ENCODE measurements at places on chromosomes 5 and 9. TPM values are rescaled to one million over a fixed set of nuclear protein-coding genes. Genes with fewer than 3 reads are reported as not detected.

Gene OGN
- 5.3 TPM for polyA plus RNA-seq

Gene FGF1
- polyA plus RNA-seq = 0.92 TPM

Gene HSPB3
- not detected for polyA plus RNA-seq

Gene BRD8
- 20.4 TPM for polyA plus RNA-seq

Gene C9orf43
- polyA plus RNA-seq = 0.19 TPM

Gene PDCD1LG2
- 0.25 TPM for polyA plus RNA-seq

Gene ADGRD2
- polyA plus RNA-seq = not detected

Gene FCHO2
- polyA plus RNA-seq = 6.9 TPM

Gene IPO11
- polyA plus RNA-seq = 8.1 TPM

GRCh38 chr9:114349713-114350480 is 20.2 kb downstream of the ORM2 start:
- DNase-seq = no peak

DNA sequence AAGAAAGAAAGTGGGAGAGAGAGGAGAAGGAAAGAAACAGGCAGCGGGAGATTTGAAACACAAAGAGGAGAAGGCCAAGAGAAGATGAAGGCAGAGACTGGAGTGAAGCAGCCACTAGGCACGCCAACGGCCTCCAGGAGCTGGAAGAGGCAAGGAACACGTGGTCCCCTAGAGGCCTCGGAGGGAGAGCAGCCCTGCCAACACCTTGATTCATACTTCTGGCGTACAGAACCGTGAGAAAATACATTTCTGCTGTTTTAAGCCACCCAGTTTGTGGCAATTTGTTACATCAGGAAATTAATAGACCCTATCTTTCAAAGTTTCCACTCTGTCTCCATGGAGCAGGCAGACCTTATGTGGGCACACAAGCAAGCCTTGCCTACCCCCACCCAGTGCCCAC is 133.4 kb downstream of the ACTL7B start:
- no peak for DNase-seq

DNA sequence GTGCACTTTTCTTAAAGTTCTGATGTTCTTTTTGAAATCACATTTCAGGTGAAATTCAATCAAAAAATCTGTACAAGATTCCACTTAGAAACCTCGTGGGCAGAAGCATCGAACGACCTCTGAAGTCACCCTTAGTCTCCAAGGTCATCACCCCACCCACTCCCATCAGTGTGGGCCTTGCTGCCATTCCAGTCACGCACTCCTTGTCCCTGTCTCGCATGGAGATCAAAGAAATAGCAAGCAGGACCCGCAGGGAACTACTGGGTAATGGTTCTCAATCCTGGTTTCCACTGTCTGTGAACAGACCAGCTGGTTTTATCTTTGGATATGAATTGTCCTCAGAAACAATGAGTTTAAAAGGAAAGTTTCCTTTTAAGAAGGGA is 8.1 kb upstream of the SLC2A8 start:
- DNase-seq = no peak

DNA sequence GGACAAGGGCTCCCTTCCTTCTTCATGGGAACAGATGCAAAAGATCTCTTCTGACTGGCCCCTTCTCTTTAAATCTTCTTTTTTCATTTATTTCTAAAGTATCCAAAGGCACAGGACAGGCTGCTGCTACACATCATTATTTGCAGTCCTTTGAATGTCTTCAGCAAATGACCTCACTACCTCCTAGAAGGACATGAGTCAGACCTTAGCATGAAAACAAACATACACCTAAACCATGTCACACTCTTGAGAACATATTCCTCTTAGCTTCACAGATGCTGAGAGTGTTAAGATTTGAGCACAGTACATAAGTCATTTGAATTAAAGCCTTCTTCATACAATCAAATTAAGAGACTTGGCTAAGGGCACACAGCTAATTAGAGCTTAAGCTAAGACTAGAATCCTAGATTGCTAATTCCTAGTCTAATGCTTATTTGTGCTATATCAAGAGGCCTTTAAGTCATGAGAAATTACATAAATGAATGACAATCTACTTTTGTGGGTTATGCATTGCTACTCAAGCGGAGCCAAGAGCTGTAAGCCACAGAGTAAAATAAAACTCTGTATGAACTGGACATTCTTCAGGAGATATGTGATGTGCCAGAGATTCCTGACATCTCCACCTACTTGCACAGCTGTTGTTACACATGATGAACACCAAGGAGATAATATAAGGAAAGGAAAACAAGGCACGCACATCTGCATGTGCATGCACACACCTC is 109.1 kb upstream of the PTGER4 start:
- DNase-seq = no peak

DNA sequence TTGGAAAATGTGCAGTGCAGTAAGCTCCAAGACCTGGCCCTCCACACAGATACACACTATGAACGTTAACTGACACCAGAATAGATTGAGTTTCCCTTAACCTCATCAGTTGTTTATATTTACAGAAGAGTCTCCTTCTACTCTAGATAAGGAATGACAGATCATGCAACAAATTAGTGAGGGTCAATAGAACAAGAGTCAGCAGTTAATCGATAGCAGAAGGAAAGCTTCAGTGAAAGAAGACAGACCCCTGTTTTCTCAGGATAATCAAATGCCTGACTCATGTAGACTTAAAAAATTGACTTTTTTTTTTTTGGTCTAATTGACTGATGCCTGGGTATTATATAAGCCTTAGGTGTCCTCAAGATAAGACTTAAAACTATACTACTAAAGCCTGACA is 179.9 kb downstream of the DTWD2 start:
- DNase-seq = no peak

DNA sequence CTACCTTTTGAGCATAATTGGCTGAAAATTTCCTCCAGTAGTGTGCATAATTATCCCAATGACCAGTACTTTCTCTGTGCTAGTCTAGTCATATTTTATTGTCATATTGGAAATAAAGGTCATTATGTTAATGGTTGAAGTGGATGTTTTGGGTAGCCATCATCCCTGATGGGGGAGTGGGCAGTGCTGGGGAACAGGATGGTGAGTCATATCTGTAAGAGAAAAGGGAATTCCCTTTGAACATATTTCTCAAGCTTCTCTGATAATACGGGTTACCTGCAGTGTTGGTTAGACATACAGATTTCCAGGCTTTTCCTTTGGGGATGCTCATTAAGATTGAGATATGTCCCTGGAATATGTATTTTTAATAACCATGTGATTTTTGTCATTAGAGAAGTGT is 33.3 kb upstream of the SPATA31D4 start:
- DNase-seq = no peak

DNA sequence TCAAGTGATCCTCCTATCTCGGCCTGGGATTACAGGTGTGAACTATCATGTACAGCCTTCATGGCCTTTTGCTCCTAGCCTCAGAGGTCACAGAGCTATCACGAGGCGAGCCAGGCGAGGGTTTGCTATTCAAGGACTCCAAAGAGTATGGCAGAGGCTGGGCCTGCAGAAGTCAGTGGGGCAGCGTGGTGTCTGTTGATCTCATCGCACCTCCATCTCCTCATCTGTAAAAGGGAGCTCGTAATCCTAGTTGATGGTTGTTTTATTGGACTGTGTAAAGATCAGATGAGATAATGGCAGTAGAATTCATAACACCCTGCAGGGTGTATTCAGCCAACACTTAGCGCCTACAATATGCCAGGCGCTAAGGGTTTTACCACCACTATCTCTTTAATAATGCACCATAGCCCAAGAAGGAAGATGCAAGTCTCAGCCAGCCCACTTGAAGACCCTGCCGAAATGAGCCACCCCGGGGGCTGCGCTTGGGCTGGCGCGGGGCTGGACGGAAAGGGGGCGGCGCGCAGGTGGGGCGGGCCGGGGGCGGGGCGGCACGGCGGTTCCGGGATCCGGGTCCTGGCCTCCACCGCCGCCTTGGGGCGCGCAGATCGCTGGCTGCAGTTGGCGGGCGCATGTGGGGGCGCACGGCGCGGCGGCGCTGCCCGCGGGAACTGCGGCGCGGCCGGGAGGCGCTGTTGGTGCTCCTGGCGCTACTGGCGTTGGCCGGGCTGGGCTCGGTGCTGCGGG is at the start of gene GALNT12:
Gene GALNT12, plus strand, starts transcription at position 601 of the 744 bp plus-strand sequence. Its CDS starts 29 bp downstream, at position 630.
- DNase-seq = peak; percentile 47

- no peak for DNase-seq
Measured at GRCh38 chr5:11997942-11998341, 93.7 kb upstream of the CTNND2 start.

DNA sequence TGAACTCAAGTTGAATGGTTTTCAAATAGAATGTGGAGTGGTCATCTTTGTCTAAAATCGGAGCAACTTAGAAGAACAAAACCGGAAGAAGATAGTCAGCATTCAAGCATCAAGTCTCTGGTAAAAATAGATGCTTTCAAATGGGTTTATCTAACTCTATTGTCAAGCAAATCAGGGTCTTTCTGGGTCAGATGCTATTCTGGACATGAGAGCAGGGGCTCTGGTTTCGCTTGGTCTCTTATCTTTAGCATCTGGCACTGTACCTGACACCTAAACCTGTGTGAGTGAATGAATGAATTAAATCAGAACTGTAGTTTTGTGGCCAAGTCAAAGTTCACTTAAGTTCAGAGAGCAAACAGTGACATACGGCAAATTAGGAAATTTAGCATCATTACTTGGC is 173.5 kb downstream of the SLIT3 start:
- no peak for DNase-seq

- peak; percentile 25 for DNase-seq
Measured at GRCh38 chr5:93304456-93305250, 276.4 kb downstream of the NR2F1-AS1 start.

DNA sequence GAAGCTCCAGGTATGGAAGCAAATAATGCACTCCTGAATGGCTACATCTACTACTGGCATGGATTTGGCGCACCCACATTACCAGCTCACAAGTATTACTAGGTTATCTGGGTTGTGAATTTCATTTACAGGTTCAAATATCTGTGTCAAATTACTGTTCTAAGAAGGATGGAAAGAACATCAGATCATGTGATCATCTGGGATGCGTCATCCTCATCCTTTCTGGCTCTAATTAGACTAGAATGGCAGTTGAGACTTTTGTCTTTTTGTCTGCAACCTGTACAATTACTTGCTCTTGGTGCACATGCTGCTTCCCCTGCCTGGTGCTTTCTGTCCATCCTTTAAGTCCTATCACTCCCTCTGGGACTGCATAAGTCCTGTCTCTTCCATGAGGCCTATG is 64.1 kb downstream of the PJA2 start:
- no peak for DNase-seq

DNA sequence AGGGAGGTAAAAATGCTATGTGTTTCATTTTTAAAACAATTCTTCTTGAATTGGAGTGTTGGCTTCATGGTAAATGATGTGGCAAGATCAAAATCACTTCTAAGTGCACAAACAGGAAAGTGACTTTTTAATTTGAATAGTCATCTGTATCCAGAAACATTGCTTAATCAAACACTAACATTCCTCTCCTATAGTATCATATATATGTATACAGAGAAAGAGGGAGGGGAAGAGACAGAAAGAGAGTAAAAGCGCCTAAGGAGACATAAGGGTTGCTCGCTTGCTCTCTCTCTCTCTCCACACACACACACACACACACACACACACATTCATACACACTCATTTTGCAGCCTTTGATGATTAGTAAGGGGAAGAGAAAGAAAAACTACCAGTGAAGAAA is 95.4 kb upstream of the PRDM9 start:
- DNase-seq = no peak

DNA sequence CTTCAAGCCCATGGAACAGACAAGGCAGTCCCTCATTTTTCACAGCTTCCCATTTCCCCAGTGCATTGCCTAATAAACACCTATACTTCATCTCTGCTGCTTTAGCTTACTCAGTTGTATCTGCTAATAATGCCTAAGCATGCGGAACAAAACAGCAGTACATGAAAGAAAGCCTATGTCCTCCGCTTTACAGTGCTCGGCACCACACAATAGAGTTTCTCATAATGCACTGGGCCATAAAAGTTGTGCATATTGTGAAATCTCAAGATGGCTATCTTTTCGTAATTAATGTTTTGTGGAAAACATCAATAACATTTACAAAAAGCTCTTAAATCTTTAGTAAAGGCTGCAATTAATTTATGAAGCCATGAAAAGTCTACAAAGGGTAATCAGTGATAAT is 69.3 kb downstream of the DENND1A start:
- DNase-seq = no peak

DNA sequence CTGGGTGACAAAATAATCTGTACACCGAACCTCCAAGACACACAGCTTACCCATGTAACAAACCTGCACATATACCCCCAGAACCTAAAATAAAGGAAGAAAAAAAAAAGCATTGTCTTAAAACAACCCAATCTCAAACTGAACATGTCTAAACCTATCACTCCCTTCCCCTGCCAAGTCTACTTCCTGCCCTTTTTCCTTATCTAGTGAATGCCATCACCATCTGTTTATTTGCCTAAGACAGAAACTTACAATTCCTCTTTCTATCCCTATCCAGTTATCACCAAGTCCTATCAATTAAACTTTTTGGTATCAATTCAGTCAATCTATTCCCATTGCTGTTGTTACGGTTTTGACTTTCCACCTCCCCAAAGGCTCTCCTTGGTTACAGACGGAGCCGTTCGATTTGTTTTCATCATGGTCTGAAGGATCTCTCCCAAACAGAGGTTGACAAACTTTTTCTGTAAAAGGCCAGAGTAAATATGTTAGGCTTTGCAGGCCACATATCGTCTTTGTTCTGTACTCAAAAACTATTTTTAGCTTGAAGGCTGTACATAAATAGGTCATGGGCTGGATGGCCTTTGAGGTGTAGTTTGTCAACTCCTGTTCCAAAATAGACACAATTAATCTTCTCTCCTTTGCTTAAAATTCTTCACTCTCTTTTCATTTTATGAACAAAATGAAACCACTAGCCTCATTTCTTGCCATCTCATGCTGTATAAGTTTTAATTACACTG is 12.1 kb downstream of the NOL8 start:
- DNase-seq = no peak

GRCh38 chr5:68534131-68534940 is 318.8 kb downstream of the PIK3R1 start:
- peak; percentile 70 for DNase-seq

GRCh38 chr5:83993803-83994202 is 273.1 kb upstream of the HAPLN1 start:
- no peak for DNase-seq

DNA sequence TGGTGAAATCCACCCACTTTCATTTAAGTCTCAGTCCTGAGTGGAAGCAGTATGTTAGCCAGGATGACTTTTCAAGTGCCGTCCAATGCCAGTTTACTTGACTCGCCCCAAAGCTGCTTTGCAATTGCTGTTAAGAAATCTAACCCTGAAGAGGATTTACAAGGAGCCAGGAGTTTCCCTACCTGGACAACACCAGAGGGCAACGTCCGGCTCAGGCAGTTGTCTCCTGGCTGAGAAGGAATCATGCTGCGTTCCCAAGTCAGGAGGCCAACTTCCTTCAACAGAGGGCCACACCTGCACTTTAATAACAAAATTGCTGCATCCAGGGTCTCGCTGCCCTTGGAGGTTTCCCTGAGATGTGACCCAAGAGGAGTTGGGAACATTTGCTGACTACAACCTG is 65.8 kb downstream of the BOD1 start:
- DNase-seq = no peak

- DNase-seq = no peak
Measured at GRCh38 chr5:76500633-76501393, 97.7 kb downstream of the IQGAP2 start.

GRCh38 chr5:142306077-142306502 is 18.7 kb downstream of the SPRY4 start:
- no peak for DNase-seq

Data from stomach (tissue), 19 donors.